ENCODE measurements at places on chromosomes 4 and X.

- DNase-seq, result peak; percentile 21
Measured at GRCh38 chr4:55358668-55359067, 12.6 kb downstream of the SRD5A3 start.

GRCh38 chr4:100208459-100208858, 18.2 kb upstream of the DDIT4L start:
- no peak for DNase-seq

DNA sequence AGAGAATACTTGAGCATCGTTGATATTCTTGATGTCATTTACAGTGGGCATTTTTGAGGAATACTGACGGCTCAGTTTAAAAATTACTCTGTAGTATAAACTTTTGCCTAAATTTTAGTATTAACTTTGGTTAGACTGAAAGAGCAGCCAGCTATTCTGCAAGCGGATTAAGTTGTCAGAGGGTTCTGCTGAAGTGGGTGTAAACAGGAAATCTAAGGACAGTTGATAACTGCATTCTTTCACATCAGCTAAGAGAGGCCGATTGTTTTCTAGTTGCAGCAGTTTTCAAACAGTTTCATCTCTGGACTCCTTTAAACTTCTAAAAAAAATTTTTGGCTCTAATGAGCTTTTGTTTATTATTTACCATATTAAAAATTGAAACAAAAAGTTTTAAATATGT, 149.6 kb downstream of the RAPGEF2 start:
- no peak for DNase-seq

DNA sequence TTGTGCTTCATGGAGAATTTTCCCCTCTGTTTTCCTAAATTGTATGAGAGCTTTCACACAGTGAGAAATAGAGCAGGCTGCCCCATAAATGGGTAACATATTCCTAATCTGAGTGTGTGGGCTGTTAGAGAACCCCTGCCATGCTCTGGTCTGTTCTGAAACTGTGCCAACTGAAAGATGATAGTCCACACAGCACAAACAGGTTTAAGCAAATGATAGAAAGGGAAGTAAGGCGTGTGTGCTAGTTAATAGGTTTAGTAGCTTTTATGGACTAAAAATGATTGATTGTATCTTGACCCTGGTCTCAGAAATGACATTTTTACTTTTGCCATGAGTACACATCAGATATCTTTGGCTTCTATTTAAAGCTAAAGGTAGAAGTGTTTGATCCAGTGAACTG, 106.2 kb downstream of the PRRG1 start:
- DNase-seq, result no peak

GRCh38 chr4:168805341-168805740, 204.7 kb downstream of the CBR4 start:
- DNase-seq, result no peak

GRCh38 chr4:89023140-89023539, 33.8 kb downstream of the FAM13A start:
- no peak for DNase-seq

DNA sequence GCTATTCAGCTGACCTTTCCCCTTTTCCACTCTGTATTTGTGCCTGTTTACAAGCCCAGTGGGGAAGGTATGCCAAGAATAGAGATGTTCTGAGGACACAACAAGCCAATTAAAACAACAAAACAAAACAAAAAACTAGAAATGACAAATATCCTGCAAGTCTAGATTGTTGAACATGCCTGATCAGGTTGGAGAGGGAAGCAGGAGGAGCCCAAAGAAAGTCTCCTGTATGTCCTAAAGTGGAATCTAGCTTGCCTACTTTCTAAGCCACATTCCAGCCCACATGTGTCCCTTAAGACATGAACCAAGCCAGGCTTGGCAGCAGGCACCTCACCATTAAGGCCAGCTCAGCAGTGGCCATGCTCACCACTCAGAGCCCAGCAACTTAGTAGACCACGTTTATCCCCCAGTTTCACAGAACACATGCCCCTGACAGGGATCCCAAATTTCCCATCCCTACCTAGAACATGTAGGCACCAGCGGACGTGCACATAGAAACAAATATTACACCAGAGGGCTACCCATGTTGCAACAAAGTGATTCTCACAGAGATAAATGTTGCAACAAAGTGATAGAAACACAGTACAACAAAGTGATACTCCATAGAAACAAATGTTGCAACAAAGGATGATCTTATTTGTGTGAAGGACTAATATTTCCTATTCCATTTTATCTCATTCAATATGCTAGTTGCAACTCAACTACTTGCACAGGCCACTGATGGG, 48.3 kb downstream of the CD99L2 start:
- DNase-seq, result no peak

GRCh38 chr4:139234253-139234652, 45.8 kb downstream of the MGARP start:
- no peak for DNase-seq

- no peak for DNase-seq
Measured at GRCh38 chr4:17920681-17921080, 100.9 kb downstream of the LCORL start.

Measured in CD4-positive, alpha-beta T cell treated with Interleukin-6 at 100 ng/mL for 8 hours (primary cell).